ENCODE measurements at places on chromosomes 6 and 20.

DNA sequence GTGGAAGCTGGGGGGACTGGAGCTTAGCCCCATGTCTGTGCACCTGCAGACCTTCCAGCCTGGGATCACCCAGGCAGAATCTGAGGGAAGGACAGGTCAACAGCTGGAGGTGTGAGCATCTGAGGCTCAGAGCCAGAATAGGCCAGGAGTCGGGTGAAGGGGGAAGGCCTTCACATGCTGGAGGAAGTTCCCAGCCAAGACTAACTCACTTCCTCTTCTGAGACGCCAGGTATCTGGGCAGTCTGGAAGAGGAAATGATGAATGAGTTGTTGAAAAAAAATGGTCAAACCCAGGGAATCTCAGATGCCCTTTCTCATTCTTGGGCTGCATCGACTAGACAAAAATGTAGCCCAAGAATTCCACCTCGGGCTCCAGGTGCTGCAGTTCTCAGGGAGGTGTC is 73.6 kb upstream of the TIAM2 start:
- DNase-seq: no peak

- DNase-seq: no peak
These were observed 30.0 kb upstream of the ZNF217 start for GRCh38 chr20:53623454-53624211.

GRCh38 chr6:3410385-3411360 is 46.2 kb downstream of the SLC22A23 start:
- DNase-seq: peak; percentile 30

DNA sequence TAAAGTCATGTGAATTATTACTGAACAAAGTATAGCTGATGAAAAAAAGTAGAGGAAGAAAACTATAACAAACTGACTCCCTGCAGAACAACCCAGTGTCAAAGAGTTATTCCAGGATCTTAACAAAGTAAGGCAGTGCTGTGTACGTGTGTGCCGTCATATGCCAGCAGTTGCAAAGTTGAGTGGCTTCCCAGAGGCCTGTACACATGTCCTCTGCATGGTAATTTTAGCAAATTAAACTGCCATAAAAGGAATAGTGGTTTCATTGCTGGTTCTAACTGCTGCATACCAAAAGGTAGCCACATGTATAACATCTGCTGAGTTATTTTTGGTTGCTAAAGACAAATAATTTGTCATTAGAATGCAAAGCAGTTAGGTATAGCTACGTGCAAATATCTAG is 44.8 kb downstream of the RIPOR2 start:
- DNase-seq: no peak

GRCh38 chr6:18515767-18516166 is 128.6 kb downstream of the RNF144B start:
- no peak for DNase-seq

- no peak for DNase-seq
These were observed 160.6 kb downstream of the IBTK start for GRCh38 chr6:82086944-82087343.

DNA sequence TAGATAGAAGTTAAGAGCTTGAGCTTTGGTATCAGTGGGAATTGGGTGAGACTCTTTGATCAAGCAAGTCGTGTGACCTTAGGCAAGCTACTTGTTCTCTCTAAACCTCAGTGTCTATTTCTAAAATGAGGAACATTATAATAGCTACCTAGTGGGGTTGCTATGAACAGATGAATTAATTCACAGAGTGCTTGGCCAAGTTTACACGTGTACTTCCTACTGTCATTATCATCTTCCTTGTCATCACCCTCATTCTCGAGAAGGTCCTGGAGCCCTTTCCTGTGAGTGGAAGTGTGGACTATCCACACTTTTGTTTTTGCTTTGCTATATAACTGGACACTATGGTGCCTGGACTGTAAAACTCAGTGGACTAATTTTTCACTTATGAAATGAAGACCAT is 64.0 kb downstream of the BCKDHB start:
- no peak for DNase-seq

GRCh38 chr6:125277838-125278237 is 23.9 kb downstream of the HDDC2 start:
- no peak for DNase-seq

GRCh38 chr6:25499615-25500235 is 152.3 kb upstream of the SCGN start:
- no peak for DNase-seq

DNA sequence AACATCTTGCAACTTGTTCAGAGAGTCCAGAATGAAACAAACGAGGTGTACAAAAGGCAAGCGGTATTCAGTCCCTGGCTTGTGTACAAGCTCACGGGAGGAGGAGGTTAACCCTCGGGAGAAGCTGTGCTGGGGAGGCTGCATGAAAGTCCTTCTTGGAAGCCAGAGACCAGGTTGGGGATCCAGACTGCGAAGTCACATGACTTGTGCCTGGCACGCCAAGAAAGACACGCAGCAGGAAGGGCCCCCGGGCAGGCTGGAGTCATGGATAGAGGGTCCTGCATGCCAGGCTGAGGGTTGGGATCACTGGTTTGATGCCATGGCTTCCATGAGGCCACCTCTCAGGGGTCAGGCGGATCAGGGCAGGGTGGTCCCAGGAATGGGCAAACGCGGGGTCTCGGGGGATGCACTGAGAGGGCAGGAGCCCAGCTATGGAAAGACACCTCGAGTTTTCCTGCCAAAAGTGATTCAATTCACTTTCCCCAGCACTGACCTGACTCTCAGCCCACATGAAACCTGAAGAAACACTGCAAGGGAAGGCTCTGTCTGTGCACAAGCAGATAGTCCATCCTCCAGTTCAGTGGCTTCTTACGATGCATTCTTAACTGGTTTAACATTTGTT is 79.4 kb downstream of the DLL1 start:
- DNase-seq: no peak

- no peak for DNase-seq
These were observed 77.1 kb downstream of the FARS2 start for GRCh38 chr6:5338177-5338960.

GRCh38 chr6:20688710-20689500 is 154.6 kb downstream of the CDKAL1 start:
- no peak for DNase-seq

- no peak for DNase-seq
These were observed 346 bp upstream of the SLC44A4 start for GRCh38 chr6:31879143-31879542.

GRCh38 chr20:44460795-44461141 is 14.9 kb upstream of the TTPAL start:
- DNase-seq: no peak

DNA sequence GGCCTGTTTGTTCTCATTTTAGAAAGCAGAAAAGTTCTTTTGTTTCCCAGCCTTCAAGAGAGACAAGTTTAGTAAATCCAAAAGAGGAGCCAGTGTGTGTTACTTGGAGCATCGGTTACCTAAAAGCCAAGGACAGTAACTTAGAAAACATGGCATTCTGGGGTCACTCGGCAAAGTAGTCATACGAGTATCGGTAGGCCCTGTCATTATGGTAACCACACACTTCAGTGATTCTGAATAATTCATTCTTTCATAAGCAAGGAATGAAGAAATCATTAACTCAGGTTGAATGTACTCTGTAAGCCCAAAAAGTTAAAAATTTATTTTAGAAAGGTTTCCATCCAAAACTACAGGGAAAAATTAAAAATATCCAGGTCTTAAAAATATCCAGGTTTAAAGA is 34.0 kb downstream of the CNKSR3 start:
- no peak for DNase-seq

GRCh38 chr6:157400676-157401075 is 19.7 kb downstream of the ZDHHC14 start:
- DNase-seq: no peak

DNA sequence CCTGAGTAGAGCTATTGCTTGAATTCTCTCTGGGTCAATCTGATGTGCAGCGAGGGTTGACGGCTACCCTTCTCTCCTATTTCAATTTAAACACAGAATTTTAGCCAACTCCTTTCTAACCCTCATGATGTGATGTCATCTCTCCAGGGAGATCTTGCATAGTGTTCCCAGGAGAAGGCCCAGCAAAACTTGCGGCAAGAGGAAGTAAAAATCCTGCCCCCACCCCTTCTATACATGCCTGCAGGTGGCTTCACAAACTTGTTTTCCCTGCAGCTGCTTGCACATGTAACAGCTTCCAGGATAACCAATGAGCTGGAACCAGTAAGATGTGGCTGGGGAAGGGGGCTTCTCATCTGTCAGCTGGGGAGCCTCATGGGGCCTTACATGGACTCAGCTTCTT is 169.3 kb upstream of the CDH4 start:
- no peak for DNase-seq

DNA sequence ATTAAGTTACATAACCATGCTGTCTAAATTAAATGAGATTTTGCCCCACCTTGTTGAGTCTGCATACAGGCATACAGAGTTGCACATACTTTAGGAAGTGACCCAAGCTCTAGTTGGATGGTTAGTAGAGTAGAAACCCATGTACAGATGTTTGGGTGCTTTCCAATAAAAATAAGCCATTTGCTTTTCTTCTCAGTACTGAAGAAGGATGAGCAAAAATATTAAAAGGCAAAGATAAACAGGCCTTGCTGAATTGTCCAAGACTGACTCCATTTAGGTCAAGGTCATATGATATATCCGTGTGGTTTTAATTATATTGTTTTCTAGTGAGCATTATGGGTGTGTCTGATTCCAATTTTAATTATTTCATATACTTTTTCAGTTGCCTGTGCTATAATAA is 589.4 kb downstream of the RFPL4B start:
- no peak for DNase-seq

DNA sequence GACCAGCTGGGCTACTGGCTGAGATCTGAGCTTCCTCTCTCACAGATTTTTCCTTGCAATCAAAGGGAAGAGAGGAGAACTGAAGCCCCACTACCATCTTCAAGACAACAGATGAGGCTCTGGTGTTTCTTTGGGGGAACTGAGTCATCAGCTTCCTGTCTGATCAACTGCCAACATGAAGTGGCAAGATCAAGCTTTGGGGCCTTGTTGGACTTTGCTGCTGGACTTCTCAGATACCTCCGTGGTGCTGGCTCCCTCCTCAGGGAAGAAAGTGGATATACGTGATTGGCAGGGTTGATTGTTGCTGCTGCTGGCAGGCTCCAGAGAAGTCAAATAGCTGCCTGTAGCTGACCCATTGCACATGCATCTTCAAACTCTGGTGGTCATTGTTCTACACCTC is 3.6 kb upstream of the TOX2 start:
- DNase-seq: no peak

GRCh38 chr6:62345962-62346689 is 60.1 kb upstream of the KHDRBS2 start:
- DNase-seq: no peak

DNA sequence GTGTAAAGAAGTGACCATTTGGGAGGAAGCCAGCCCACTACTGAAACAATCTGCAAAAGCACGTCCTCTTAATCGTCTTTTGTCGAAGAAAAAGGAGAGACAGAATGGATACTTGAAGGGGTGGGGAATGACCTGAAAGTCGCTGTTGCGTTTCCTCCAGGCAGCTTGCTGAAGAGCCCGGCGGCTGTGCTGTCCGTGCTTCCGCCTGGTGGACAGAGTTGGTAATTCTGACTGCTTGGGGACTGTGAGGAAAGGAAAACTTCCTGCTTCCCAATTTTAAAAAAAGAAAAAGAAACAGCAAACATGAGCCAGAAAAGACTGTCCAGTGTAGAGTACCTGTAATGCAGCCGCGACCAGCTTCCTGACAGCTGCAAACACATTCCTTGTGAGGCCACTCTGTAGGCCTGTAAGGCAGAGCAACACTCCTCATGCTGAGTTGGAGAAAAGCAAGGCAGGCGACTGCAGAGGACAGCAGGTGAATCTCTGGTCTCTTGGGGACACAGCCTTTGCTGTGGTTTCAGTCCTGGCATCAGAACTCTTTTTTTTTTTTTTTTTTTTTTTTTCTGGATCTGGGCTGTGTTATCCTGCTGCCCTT is 251.1 kb upstream of the TBX18 start:
- no peak for DNase-seq

DNA sequence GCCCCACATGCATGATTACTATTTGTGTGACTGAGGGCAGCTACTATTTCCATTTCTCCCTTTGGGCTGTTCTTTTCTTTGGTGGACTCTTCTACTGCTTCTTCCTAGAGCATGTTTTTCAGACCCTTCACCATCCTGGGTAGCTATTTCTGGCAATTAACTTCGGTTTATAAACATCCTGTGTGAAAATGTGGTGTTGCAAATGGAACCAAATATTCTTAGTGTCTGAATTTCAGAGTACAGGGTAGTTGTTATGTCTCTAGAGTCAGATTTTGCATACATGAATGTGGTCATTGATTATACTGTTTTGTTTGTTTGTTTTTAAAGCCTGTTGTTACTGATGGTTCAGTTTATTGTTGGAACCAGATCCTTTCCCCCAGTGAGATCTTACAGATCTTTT is 49.7 kb downstream of the PROKR2 start:
- DNase-seq: no peak

- DNase-seq: no peak
These were observed 21.7 kb downstream of the SERPINB1 start for GRCh38 chr6:2819978-2820377.

GRCh38 chr6:163489584-163489983 is 75.1 kb downstream of the QKI start:
- DNase-seq: no peak

GRCh38 chr6:149342525-149342924 is 25.0 kb downstream of the TAB2 start:
- DNase-seq: no peak

GRCh38 chr6:109447878-109448555 is 7.5 kb downstream of the SMPD2 start:
- DNase-seq: no peak

GRCh38 chr6:7636151-7636550 is 46.2 kb downstream of the SNRNP48 start:
- no peak for DNase-seq

- DNase-seq: no peak
These were observed 28.2 kb upstream of the TCFL5 start for GRCh38 chr20:62889871-62890270.

DNA sequence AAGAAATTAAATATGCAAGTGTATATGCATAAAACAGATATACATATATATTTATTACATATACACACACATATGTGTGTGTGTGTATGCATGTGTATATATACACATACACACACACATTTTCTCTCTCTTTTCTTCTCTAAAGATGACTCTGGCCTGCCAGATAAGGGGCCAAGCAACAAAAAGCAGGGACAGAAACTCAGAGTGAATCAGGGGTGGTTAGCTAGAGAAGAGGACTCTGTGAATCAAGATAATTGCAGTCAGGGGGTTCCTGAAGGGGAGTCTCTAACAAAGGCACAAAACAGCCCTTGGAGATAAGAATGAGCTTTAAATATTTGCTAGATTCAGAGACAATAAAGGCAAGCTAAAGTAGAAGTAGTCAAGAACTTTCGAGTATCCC is 650.5 kb downstream of the UTRN start:
- DNase-seq: no peak

GRCh38 chr20:3222635-3223600 is 13.6 kb downstream of the ITPA start:
- DNase-seq: no peak

- DNase-seq: no peak
These were observed 17.3 kb downstream of the EEF1E1 start for GRCh38 chr6:8085053-8085511.
